ENCODE measurements at places on chromosomes 5 and 9.

DNA sequence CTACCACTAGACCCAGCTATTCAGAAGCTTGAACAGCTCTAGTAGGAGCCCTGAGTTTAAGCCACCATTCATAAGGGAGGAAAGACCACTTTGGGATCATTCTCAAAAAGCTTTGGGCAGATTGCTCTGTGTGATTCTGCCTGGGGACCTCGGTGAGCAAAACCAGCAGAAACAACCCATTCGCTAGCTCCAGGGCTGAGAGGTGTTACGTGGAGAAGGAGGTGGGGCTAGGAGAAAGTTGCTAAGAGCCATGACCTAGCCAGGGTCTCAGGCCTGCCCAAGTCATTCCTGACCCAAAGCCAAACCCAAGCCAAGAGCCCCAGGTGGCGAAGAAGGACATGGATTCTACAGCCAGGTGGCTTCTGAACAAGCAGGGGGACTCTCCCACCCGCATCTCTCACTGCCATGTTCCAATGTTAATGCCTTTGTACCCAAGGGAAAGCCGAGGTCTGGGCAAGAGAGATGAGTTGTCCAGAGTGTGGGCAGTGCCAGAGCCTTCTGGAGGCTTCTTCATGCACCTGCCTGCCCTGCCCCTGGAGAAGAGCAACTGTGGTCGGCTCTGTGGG is 4.0 kb upstream of the BARHL1 start:
- H3K4me1 ChIP-seq = peaks cover 4% of the 10 kb centered on the region
- no peak overlapping the region for H3K27ac ChIP-seq
- H3K27me3 ChIP-seq = peaks cover 78% of the 10 kb centered on the region
- no peak overlapping the region for H3K4me3 ChIP-seq

DNA sequence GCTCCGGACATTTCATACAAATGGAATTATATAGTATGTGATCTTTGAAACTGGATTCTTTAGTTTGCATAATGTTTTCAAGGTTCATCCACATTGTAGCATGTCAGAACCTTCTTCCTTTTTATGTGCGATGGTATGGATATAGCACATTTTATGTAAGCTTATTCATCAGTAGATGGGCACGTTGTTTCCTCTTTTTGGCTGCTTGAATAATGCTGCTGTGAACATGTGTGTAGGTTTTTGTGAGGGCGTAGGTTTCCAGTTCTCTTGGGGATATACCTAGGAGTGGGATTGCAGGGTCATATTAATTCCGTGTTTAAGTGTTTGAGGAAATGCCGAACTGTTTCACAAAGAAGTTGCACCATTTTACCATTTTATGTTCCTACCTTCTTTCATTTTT is 187.8 kb downstream of the NR3C1 start:
- peaks cover 5% of the 10 kb centered on the region for H3K36me3 ChIP-seq
- peaks cover 24% of the 10 kb centered on the region for H3K4me1 ChIP-seq
- H3K4me3 ChIP-seq = no peak overlapping the region
- no peak overlapping the region for H3K27ac ChIP-seq

DNA sequence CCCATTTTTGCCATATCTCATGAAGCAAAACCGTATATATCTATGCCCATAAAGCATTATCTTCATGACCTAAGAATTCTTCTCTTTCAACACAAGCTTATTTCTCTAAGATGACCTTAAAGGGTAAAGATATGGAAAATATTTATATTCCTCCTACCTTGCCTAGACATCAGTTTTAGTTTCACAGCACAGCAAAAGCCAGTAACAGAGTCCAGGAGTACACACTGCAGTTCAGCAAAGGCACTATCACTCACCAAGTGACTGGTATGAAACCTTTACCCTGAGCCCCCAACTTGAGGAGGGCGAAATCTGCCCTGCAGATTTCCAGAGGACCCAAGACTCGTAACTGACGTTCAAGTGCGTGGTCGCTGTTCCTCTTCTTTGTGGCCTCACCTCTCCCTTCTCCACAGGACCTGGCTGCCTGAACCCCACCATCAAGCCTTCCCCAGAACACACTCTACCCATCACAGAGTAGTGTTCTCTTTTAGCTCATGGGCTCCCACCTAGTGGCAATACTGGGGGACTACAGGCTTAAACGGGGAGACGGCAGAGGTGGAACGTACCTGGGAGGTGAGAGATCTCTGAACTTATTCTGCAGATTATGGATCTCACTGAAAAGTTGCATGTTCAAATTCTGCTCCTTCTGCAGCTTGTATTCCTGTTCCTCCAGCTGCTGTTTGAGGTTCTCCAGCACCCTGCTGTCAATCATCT is 141.0 kb downstream of the CDK5RAP2 start:
- no peaks in the 10 kb centered on the region for H3K27me3 ChIP-seq
- no peak overlapping the region for H3K27ac ChIP-seq
- no peaks in the 10 kb centered on the region for H3K4me1 ChIP-seq
- peaks cover 21% of the 10 kb centered on the region for H3K36me3 ChIP-seq

GRCh38 chr9:134683714-134684374 is 42.2 kb downstream of the COL5A1 start:
- H3K27me3 ChIP-seq = no peaks in the 10 kb centered on the region
- DNase-seq = no peak
- H3K4me3 ChIP-seq = no peak overlapping the region
- H3K27ac ChIP-seq = no peak overlapping the region
- no peaks in the 10 kb centered on the region for H3K4me1 ChIP-seq
- H3K36me3 ChIP-seq = no peaks in the 10 kb centered on the region

DNA sequence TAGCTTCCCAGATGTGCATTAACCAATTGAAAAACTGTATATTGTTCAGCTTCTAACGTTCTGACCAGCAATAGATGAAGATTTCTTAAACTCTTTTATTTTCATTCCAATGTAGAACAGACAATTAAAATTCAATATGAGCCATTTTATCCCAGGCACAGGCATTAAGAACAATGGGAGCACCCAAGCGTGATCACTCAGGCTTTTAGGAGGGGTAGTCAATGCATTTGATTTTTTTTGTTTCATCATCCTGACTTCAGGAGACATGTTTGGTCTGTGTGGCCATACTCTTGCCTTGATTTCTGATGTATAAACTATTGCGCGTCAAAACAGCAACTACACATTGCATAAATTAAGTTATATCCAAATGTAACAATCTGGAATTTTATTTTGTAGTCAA is 653.0 kb upstream of the RORB start:
- H3K27ac ChIP-seq = no peak overlapping the region
- H3K36me3 ChIP-seq = no peaks in the 10 kb centered on the region
- no peaks in the 10 kb centered on the region for H3K4me1 ChIP-seq

DNA sequence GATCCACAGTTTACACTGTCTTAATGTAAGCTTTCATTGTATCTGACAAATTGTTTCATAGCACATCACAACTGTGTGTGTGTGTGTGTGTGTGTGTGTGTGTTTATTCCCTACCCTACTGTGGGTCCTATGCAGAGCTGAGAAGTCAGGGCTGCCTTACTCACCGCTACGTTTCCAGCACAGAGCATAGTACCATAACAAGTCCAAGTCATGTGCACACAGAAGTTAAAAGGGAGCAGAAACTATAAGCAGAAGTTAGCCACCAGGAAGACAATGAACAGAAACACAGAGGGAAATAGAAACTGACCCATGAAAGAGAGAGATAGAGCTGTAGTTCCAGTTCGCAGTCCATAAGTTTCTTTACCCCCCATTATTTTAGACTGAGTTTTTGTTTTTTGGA is 38.2 kb upstream of the DMXL1 start:
- no peaks in the 10 kb centered on the region for H3K27me3 ChIP-seq
- H3K27ac ChIP-seq = no peak overlapping the region
- no peak for DNase-seq

- no peak overlapping the region for H3K27ac ChIP-seq
- H3K4me1 ChIP-seq = no peaks in the 10 kb centered on the region
- no peak overlapping the region for H3K4me3 ChIP-seq
- no peak for DNase-seq
- no peaks in the 10 kb centered on the region for H3K36me3 ChIP-seq
Measured at GRCh38 chr9:104686081-104686480, 8.2 kb upstream of the OR13D1 start.

DNA sequence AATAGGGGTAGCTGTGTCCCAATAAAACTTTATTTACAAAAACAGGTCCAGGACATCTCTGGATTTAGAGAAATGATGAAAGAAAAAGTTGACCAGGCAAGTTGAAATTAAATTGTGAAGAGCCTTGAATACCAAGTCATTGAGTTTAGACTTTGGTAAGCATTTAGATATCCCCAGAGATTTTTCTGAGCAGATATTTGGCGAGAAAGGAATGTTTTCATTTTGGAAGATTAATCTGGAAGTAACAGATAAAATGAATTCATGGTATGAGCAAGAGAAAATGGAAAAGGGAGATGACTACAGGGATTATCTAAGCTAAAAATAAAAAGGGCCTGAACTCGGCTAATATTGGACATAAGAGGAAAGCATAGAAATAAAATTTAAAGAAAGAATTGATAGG is 157.6 kb downstream of the ACTL7B start:
- H3K36me3 ChIP-seq = no peaks in the 10 kb centered on the region
- DNase-seq = no peak
- peaks cover 9% of the 10 kb centered on the region for H3K4me1 ChIP-seq
- H3K27ac ChIP-seq = no peak overlapping the region
- no peaks in the 10 kb centered on the region for H3K27me3 ChIP-seq

DNA sequence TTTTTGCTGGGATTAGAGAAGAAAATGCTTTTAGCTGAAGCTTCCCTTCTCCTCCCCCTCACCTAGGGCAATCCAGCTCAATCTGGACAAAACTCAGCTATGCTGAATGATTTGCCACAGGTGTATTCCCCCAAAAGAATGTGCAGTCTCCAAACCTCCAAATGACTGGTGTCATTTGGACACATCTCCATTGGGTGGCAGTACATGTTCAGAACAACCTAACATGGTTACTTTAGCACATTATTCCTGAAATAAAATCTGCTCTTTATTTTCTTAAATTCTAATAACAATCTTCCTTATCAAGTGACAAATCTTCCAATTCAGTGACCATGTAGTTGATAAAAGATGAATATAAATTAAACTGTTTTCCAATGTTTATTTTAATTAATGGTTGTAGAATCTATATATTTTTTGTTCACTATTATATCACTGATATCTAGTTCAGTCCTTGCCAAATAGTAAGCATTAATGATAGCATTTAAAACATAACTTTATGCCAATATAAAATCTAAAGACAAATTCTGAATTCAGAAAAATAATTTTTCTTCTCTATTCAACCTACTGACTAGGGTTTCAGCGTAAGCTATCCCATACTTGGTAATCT is 61.3 kb upstream of the MOCS2 start:
- peaks cover 21% of the 10 kb centered on the region for H3K4me1 ChIP-seq
- DNase-seq = no peak
- peak overlapping the region; percentile 11 for H3K27ac ChIP-seq
- H3K36me3 ChIP-seq = no peaks in the 10 kb centered on the region

DNA sequence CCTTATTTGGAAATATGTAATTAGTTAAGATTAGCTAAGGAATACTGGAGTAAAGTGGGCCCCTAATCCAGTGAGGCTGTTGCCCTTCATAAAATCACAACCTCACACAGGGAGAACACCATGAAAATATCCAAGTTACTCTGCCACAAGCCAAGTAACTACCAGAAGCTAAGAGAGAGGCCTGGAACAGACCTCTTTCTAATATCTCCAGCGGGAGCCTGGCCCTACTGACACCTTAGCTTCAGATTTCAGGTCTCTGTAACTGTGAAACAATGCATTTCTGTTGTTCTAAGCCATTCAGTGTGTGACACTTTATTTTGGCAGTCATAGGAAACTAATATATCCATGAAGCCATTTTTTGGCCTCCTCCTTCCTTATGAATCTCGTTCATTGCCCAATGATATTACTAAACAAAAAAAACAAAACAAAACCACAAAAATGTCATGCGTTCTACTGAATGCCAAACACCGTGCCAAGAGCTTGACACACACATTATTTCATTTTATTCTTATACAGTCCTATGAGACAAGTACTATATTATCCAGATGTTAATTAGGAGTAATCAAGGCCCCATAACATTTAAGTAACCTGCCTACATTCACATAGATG is 699.0 kb downstream of the MAT2B start:
- H3K36me3 ChIP-seq = no peaks in the 10 kb centered on the region
- no peaks in the 10 kb centered on the region for H3K4me1 ChIP-seq
- H3K4me3 ChIP-seq = no peak overlapping the region

- no peak overlapping the region for H3K4me3 ChIP-seq
- H3K36me3 ChIP-seq = peaks cover 2% of the 10 kb centered on the region
- peaks cover 31% of the 10 kb centered on the region for H3K4me1 ChIP-seq
- DNase-seq = no peak
- no peaks in the 10 kb centered on the region for H3K27me3 ChIP-seq
- no peak overlapping the region for H3K27ac ChIP-seq
Measured at GRCh38 chr5:14200312-14200990, 57.3 kb downstream of the TRIO start.

DNA sequence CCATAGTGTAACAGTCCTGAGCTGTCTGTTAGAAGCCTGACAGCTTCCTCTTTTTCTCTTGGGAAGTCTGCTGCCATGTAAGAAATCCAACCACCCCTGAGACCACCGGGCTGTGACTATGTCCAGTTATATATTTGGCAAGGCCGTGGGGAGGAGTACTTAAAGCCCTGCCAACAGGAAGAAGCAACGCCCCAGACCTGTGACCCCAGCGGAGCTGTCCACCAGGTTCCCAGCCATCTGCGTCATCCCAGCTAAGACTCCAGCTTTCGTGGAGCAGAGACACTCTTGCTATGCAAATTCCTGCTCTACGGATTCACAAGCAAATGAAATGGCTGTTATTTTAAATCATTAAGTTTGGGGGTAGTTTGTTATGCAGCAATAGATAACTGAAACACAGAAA is 417.3 kb downstream of the TLE4 start:
- peaks cover 8% of the 10 kb centered on the region for H3K4me1 ChIP-seq
- DNase-seq = no peak
- H3K36me3 ChIP-seq = no peaks in the 10 kb centered on the region
- no peaks in the 10 kb centered on the region for H3K27me3 ChIP-seq

DNA sequence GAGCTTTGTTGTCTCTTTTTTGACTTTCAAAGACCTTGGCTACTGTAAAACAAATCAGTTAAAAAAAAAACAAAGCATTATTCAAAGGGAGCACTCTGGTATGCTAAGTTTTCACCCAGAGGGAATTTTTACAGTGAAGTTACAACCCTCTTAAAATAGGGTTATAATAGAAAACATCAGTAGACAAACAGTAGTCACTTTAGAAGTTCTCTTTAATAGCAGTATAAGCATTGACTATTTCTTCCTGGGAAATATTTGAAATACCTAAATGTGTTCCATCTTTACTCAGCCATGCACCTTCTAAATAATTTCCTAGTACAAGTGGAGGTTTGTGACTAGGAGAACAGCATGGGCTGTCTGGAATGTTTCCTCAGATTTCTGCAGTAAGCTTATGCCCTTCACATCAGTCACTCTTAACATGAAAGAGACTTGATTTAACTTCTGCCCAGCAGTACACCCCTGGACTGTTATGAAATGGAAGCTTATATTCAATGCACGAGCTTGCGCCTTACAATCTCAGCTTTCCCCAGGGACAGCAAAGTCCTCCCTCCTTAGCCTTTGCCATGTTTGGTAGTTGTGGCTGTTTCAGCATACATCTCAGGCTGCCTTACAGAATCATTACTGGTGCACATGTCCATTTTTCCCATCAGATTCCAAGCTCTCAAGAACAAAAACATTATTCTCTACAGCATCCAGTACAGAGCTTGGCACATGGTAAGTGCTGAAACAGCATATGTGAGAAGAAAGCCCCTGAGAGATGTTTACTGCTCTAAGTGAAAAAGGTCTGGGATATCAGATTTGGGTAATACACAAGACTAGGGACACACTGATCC is 191.5 kb downstream of the ZNF608 start:
- H3K27ac ChIP-seq = no peak overlapping the region
- H3K27me3 ChIP-seq = no peaks in the 10 kb centered on the region
- H3K36me3 ChIP-seq = no peaks in the 10 kb centered on the region
- DNase-seq = no peak
- H3K4me3 ChIP-seq = no peak overlapping the region

- H3K27ac ChIP-seq = no peak overlapping the region
- DNase-seq = no peak
- H3K27me3 ChIP-seq = no peaks in the 10 kb centered on the region
- H3K4me1 ChIP-seq = no peaks in the 10 kb centered on the region
- no peaks in the 10 kb centered on the region for H3K36me3 ChIP-seq
Measured at GRCh38 chr5:140391732-140392131, 9.9 kb upstream of the ANKHD1 start.

Measured in keratinocyte (primary cell).